SK-MEL-5 (cell line): ENCODE measurements at places on chromosomes 3 and 15.

- no peak for DNase-seq
These were observed 24.2 kb downstream of the DENND4A start for GRCh38 chr15:65767895-65768294.

DNA sequence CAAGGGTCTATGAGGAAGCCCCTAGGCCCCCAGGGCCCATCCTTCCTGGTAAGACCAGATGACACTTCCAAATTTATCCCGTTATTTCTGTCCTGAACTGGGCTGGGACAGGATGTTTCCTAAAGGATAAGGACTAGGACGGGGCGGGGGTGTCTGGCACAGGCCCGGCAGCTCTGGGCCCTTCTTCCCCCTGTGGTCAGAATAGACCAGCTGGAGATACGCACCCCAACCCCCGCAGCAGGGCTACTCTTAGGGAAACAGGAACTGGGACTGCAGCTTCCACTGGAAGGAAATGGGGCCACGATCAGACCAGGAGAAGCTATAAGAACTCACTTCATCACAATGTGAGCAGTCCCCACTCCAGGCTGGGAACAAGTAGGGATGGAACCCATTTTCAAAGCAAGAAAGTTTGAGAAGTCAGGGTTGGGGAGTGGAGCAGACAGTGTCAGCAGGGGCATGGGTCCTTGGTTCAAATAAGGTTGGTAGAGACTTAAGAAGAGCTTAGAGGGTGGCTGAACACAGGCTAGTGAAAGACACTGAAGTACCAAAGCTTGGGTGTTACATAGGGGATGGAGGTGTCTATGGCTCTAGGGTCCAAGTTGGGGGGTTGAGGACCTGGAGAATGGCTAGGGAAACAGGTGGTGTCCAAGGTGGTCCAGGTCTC lies 1.1 kb downstream of the NCKIPSD start:
- no peak for DNase-seq

GRCh38 chr3:120763601-120764000 lies 21.1 kb downstream of the GTF2E1 start:
- no peak for DNase-seq

DNA sequence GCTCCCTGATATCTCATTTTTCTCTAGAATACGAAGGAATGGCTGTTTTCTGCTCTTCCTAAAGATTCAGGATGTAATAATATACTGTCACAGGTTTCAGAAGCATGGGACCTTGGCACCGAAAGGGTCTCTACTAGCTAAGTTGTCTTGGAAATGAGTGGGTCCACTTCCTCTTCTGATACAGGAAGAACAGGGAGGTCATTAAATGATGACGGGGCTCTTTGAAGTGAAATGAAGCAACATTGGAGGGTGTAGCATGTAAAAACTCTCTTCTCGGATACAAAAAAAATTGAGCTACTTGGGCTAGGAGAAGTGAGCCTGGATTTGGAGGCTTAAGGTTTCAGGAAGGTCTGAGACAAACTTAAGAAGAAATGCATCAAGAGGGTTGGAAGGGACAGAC lies 349.8 kb upstream of the TPRG1 start:
- no peak for DNase-seq

GRCh38 chr3:21188459-21188858 lies 562.6 kb downstream of the ZNF385D start:
- DNase-seq: no peak

DNA sequence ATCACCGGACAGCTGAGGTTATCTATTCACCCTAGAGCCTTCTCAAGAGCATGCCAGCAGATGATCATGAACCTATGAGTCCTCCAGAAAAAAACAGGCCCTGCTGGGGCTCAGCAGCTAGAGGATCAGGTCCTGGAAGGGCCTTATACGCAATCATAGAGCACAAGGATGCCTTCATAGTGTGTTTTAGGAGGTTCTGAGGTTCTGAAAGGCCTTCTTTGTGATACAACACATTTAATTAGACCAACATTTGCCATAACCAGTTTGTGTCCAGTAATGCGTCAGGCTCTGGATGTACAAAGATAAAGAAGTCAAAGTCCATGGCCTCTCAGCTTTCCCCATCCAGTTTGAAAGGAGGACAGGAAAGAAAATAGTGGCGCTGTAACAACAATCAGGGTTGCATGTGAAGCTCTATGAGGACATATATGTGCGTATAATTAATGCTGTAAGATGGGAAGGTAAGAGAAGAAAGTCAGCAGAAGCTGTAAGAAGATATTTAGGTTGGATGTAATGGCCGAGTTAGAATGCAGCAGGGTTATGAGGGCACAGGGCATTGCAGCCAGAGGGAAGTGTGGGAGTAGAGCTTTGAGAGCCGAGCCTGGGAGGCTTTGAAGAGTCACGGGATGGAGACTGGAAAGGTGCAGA lies 302.6 kb upstream of the TBL1XR1 start:
- peak; percentile 93 for DNase-seq
